Activated T-cell treated with anti-CD3 and anti-CD28 coated beads for 48 hours (primary cell): ENCODE measurements at places on chromosomes 1 and 21.
A peak's percentile ranks its signal among the peaks of the same experiment; 100 is the strongest.

- DNase-seq, result peak; percentile 12
Measured at GRCh38 chr1:117607471-117607870, 1.6 kb downstream of the TENT5C start.

DNA sequence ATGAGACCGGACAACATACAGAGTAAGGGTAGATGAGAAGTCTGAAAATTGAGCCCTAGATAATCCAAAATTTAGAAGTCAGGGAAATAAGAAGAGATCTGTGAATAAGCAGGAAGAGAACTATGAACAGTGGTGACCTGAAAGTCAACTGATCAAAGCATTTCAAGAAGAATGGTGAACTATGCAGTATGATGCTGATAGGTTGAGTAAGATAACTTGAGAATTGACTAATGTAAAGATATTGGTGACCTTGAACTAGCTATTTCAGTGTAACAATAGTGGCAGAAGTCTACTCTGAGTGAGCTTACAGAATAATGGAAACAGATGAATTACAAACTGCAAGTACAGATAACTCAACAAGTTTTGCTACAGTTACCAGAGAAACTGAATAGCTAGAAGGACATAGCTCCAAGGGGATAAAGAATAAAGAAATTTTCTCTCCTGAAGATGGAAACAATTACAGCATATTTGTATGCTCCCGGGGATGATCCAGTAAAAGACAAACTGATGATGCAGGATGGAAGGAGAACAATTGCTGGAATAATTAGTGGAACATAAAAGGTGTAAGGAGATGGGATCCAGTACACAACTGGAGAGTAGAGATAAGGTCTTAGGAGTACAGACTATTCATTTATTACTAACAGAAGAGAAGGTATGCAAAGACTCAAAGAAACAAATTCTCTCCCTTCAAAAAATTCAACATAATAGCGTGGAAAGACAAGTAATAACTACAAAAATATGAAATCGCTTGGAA is 10.9 kb downstream of the NRDC start:
- no peak for DNase-seq

- peak; percentile 62 for DNase-seq
Measured at GRCh38 chr1:17494114-17494729, 45.3 kb upstream of the ARHGEF10L start.

- peak; percentile 40 for DNase-seq
Measured at GRCh38 chr1:110337704-110338308, 1.4 kb upstream of the RBM15 start.

GRCh38 chr1:211118407-211119102 is 15.4 kb downstream of the KCNH1 start:
- DNase-seq, result no peak

DNA sequence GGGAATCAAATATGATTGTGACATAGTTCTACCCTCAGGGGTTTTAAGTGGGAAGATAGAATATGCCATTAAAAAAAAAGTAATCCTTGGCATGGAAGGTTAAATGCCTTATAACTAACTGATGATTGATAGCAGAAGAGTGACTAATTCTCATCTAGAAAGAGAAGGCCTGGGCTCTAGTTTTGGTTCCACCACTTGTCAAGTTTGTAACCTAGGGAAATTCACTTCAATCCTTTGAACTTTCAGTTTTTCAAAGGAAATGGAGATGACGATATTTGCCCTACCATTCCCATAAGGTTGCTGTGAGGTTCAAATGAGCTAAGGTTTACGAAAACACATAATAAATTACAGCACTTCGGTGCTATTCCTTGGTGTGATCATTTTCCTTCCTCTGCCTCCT is 88.5 kb downstream of the GPR88 start:
- DNase-seq, result no peak

DNA sequence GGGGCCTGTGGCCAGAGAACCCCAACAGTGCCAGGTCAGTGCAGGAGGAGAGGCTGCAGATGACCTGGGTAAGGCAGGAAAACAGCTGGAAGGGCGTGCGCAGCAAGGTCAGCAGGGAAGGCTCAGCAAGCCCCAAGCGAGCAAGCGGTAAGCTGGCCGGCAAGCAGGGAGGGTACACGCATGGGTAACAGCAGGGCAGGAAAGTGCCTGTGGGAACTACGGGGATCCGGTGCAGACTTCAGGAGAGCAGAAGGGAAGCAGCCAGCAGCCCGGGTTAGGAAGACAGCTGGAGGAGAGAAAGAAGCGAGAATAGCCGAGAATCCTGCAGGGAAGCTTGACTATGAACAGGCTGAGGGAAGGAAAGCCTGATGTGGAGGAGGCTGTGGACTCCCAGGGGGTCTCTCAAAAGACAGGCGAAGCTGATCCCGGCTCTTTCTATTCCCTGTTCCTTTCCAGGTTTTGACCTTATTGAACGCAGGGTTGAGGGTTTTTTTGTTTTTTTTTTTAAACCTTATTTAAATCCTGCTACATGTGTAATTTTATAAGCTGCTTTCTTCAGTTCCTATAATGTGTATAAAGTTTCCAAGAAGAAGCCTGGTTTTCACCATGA is 20.9 kb downstream of the UMODL1 start:
- DNase-seq, result no peak

DNA sequence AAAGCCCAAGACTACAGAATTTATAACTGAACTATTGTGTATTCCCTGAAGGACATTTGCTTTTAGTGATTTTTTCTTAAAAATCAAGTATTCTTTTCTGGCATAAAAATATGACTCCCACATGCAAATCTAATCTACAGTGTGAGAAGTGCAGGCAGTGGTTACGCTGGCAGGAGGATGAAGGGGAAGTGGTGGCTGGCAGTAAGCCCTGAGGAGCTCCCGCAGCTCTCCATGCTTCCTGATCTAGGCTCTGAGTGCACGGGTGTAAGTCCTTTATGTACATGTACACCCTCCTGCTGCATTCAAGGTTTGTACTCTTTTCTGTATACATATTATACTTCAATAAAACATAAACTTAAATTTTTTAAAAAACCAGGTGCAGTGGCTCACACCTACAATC is 67.5 kb upstream of the PRDX6 start:
- DNase-seq, result no peak

GRCh38 chr1:60621368-60621851 is 461.0 kb upstream of the NFIA start:
- DNase-seq, result no peak

GRCh38 chr1:75264112-75264511 is 129.9 kb downstream of the LHX8 start:
- no peak for DNase-seq

DNA sequence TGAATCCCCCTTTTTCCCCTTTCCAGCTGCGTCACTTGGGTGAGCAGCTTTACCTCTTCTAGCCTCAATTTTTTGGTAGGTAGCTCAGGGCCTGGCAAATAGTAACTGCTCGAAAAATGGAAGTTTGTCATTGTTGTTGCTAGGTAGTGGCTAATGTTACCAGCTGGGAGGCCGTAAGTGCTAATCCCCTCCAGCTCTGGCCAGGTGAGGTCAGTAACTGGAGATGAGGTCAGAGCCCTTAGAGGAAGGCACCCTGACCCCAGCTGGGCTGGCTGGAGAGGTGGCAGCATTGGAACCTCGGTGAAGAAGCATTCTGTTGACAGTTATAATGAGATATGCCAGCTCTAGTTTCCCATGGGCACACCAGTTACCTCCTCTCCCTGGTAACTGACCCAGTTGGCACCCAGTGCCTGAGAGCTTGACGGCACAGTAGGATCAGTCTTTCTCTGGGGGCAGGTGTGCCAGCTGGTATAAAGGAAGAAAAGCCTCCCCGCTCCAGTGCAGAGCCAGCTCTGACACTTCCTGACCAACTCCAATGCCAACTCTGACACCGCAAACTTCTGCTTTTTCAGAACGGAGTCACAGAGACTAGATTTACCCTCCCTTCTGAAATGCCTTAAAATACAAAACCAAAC is 35.0 kb upstream of the SLC2A1 start:
- no peak for DNase-seq

- no peak for DNase-seq
Measured at GRCh38 chr1:147241934-147242448, 493 bp upstream of the CHD1L start.

- no peak for DNase-seq
Measured at GRCh38 chr1:63622849-63623566, 29.8 kb downstream of the PGM1 start.

DNA sequence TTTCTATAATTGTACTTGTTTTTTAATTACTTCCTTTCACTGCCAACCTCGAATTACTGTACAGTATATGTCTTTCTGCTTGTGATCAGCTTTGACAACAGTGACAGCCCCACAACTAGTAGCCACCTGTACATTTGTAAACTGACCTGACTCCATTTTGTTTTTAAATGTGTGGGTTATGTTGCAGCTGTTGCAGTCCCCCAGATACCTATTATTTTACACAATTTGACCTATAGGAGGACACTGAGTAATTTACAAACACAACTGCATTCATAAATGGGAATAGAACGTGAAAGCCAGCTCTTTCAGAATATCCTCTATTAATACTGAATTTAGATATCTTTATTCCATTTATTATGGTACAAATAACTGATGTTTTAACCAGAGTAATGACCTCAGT is 2.5 kb upstream of the VAMP3 start:
- no peak for DNase-seq

DNA sequence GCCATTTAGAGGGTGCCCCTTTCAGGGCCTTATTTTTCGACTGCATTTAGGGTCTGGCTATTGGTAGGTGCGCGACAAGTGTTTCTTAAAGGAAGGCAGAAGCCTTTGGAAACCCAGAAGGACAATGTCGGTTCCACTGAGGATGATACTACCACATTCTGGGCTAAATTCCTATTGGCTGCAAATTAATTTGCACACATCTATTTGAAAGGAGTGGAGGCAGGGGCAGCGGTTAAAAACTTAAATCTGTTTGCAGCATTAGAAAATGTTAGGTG is 1.1 kb downstream of the PATJ start:
- no peak for DNase-seq

DNA sequence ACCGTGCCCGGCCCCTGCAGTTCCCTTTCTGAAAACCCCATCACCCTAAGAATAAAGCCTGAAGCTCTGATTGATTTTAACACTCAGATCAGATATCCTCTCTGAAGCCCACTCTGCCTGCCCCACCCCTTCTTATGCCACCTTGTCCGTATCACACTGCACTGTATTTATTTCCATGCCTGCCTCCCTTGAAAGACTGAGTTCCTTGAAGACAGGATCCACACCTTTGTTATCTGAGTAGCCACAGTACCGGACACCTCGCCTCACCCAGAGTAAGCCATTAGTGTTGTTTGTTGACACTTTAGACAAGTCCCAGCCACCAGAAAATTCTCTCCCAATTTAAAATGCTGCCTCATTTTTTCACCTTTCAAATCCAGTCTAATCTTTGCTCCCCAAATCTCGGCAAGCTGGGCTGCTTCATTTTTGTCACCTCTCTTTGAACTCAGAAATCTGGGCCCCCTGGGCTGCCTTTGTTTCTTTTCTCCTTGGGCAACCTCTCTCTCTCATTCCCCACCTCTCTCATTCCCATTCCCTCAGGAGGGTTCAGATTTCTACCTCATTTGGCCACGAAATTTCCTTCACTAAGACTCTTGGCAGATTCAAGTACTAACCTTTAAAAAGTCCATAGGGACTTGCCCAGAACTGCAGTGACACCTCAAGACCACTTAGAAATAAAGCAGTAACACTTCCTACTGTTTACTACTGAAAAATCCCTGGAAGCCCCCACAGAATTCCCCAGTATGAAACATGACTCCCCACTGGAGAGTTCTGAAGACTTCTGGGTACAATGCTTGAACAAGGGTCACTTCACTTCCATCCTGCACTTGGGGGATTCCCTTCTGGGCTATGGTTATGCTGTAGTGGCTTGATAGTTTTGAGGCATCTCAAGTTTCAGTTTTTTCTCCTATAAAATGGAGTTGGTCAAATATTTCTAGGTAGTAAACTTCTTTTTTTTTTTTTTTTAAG is 8.7 kb upstream of the PPP1R15B start:
- DNase-seq, result no peak

DNA sequence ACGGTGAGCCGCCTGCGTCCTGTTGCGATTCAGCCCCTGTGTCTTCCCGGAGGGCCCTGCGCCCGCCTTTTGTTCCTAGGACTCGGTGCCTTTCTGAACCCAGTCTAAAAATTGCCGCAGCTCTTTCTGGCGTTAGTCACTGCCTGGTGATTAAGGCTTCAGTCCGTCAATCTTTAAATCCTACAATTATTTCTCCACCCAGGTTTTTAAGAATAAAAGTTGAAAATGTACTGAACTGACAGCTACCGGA is 16.2 kb upstream of the PDXK start:
- no peak for DNase-seq

DNA sequence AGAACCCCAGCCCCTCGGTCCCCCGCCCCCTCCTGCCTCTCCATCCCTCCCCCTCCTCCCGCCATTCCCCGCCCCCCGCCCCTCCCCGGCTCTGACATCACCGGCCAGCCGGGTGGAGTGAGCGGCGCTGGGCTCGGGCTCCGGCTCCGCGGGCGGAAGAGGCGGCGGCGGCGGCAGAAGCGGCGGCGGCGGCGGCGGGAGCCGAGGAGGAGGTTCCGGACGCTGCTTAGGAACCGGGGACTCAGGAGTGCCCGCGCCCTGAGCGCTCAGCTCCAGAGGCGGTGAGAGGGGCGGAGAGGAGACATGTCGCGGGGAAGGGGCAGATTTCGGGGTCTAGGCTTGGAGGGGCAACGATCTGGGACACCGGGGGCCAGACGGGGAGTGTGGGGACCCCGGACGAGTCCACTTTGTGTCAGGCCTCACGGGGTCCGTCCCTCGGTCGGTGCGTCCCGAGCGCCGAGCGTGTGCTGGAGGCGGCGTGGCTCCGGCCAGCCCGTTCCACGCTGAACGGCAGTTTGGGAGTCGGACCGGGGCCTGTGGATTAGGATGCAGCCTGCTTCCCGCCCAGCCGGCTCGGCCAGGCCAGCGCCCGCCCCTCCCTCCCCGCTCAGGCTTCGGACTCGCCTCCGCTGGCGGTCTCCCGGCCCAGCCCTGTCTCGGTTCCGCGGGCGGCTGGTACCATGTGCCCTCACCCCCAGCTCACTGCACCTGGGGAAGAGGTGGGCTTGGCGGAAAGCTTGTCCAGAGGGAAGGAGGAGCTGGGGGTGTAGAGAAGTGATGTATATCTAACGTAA is at the start of gene PEA15:
Gene PEA15 (plus strand): TSS at position 143 of the 794 bp plus-strand sequence. CDS start 6,161 bp downstream, outside the sequence.
- peak; percentile 73 for DNase-seq

GRCh38 chr21:42580793-42581321 is 67.2 kb downstream of the SLC37A1 start:
- DNase-seq, result no peak

- DNase-seq, result no peak
Measured at GRCh38 chr1:113394043-113394862, 3.9 kb downstream of the MAGI3 start.

DNA sequence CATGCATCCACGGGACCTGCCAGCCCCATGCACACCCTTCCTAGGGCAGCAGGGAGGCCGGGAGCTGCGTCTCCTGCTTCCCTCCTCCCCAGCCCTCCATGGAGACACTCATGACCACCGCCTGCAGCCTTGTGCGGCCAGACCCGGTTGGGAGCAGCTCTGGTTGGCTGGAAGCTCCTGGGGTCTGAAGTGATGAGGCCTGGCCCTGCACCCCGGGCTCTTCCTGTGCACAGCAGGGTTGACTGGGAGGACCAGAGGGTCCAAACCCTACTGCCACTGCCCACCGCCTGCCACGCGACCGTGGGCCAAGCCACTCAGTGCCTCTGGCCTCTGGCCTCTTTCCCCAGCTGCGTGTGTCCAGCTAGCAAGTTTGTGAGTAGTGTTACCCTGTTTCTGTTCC is 111.1 kb upstream of the COL6A1 start:
- no peak for DNase-seq
